Activated CD4-positive, CD25-positive, alpha-beta regulatory T cell (primary cell): ENCODE measurements at places on chromosomes 16 and 17.

DNA sequence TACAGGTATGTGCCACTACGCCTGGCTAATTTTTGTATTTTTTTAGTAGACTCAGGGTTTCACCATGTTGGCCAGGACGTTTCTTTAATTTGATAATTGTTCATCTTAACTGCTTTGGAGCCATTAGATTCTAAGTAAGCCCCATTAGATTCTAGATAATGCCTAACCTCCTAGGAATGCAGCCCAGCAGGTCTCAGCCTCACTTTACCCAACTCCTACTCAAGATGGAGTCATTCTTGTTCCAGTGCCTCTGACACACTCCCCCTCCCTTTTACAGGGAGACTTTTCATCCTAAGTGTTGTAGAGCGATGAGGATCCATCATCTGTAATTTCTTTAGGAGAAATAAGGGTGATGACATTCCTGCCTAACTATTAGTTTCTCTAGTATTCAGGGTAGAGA lies 23.7 kb upstream of the MILR1 start:
- no peak for DNase-seq

DNA sequence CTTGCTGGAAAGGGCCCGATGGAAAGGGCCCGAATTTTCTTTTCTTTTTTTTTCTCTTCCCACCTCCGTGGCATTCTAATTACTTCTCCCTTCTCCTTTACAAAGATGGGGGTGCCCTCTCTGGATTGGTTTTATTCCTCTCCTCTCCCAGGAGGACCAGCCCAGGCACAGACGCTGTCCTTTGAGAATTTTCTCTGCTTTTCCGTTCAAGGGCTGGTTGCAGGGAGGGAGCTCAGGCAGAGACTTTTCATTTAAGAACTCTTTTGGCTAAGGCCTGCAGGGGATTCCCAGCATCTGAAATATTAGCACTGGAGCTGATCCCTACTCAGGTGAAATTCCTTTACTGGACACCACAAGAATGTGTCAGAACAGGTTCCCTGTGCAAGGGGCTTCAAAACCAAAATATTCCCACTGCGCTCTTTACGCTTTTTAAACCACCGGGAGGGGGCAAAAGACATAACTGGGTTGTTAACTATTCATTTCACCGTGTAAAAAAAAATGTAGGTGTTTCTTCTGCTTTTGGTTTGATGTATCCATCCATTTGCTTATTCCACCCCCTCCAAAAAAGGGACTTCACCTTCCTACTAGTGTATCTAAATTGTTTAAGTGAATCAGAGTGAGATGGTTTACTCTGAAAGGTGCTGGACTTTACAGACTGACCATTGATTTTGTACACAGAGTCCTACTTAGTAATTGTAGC lies 1.4 kb downstream of the NFAT5 start:
- no peak for DNase-seq

DNA sequence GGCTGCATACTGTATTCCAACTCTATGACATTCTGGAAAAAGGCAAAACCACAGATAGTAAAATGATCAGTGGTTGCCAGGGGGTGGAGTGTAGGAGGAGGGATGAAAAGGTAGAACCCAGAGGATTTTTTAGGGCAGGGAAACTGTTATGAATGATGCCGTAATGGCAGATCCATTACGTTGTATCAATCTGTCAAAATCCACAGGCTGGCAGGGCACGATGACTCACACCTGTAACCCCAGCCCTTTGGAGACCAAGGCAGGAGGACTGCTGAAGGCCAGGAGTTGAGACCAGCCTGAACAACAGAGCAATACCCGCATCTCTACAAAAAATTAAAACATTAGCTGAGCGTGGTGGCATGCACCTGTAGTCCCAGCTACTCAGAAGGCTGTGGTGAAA lies 91.8 kb downstream of the RMI2 start:
- no peak for DNase-seq

DNA sequence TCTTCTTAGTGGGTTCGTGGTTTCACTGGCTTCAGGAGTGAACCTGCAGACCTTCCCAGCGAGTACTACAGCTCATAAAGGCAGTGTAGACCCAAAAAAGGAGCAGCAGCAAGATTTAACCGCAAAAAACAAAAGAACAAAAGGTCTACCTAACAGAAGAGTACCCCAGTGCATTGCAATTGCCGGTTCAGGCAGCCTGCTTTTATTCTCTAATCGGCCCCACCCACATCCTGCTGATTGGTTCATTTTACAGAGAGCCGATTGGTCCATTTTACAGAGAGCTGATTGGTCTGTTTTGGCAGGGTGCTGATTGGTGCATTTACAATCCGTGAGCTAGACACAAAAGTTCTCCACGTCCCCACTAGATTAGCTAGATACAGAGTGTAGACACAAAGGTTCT lies 2.0 kb upstream of the ARRB2 start:
- no peak for DNase-seq

GRCh38 chr17:18910881-18911280 lies 41.1 kb upstream of the SLC5A10 start:
- DNase-seq, result no peak

GRCh38 chr16:8796469-8797363 lies 723 bp downstream of the TMEM186 start:
- DNase-seq, result no peak

- DNase-seq, result no peak
Observed at GRCh38 chr16:7382521-7382920, 49.9 kb downstream of the RBFOX1 start.

DNA sequence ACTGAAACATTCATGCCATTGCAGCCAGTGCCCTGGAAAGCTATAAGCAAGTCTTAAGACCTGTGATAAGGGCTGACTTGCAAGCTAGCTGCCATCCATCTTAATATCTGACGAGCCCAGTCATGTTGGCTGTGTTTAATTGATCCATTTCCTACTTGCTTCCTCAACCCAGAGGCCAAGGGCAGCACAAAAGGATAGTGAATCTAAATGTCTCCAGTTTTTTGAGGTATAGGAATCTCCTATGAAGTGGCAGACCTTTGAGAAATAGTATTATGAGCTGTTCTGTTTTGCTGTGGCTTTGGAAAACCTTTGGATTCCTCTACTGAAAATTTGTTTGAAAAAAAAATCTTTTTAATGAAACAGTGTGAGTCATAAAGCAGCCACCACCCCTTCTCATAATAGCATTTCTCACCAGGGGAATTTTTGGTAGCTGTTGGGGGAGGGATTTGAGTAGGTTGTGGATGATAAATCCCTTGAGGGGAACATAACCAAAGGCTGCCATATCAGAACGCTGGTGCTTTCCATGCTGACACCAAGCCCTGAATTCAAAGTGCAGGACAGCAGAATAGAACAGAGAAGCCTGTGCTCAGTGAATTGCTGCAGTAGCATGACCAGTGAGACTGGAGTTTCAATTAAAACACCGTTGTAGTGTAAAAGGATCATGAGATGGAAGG lies 12.9 kb downstream of the ZNRF1 start:
- DNase-seq, result no peak

DNA sequence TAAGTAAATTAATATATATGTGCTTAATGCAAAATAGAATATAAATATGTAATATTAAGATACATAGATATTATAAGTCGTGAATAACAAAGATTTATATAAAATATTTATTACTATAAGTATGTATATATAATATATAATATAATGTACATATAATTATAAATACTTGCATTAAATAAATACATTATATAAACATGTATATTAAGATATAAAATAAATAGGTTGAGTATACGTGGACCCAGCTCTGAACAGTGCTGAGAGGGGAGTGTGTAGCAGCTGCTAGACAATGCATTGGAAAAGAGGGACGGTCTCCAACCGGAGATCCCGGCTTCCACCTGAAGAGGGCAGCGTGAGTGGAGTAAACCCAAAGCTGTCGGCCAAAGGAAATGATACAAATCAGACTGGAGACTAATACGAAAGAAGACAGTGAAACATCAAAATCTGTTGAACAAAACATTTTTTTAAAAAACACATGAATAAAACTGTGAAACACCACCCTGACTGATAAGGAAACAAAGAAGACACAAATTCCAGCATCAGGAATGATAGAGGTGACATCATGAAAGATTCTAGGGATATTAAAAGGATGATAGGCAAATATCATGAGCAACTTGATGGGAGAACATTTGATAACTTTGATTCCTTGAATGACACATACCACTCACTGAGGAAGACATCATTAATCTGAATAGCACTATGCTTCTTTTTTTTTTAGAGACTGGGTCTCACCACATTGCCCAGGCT lies 125.4 kb upstream of the CHMP6 start:
- peak; percentile 34 for DNase-seq

- no peak for DNase-seq
Observed at GRCh38 chr17:28935744-28936460, 15.4 kb downstream of the PHF12 start.

DNA sequence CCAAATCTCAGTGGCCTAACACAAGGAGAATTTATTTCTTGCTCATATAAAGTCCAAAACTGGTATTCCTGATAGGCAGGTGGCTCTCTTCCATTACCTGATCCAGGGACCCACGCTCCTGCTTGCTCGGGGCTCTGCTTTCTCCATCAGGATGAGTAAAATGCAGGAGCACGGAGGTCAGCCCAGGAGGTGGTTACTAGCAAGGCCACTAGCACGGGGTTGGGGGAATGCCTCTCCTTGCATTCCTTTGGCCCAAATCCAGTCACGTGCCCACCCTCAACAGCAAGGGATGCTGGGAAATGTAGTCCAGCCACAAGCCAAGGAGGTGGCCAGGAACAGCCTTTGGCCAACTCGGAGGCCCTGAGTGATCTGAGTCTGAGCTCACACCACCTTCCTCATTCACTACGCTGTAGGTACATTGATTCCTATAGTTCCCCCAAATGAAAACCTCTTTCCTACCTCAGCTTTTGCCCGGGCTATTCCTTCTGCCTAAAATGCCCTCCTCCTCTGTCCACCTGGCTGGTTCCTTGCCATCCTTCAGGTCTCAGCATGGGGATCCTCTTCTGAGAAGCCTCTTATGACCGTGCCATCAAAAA lies 38.3 kb upstream of the HAPSTR1 start:
- no peak for DNase-seq

DNA sequence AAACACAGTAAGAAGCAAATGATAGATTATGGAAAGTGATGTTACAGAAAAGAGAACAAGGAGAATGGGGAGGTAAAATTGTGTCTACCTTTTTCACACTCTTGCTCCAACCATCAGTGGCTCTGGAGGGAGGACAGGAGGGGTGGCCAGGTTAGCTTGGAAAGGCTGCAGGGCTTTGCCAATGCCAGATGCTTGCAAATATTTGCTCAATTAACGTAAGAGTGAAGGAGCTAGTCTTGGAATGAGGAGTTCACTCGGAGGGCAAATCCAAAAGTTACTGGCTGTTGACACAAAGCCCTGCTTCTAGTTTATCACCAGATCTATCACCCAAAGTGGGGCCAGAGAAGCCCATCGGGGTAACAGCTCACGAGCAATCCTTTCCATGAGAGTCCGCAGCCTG lies 7.4 kb upstream of the TNRC6C start:
- DNase-seq, result no peak

GRCh38 chr16:67181346-67181745 lies 2.4 kb downstream of the MATCAP1 start:
- DNase-seq, result no peak

DNA sequence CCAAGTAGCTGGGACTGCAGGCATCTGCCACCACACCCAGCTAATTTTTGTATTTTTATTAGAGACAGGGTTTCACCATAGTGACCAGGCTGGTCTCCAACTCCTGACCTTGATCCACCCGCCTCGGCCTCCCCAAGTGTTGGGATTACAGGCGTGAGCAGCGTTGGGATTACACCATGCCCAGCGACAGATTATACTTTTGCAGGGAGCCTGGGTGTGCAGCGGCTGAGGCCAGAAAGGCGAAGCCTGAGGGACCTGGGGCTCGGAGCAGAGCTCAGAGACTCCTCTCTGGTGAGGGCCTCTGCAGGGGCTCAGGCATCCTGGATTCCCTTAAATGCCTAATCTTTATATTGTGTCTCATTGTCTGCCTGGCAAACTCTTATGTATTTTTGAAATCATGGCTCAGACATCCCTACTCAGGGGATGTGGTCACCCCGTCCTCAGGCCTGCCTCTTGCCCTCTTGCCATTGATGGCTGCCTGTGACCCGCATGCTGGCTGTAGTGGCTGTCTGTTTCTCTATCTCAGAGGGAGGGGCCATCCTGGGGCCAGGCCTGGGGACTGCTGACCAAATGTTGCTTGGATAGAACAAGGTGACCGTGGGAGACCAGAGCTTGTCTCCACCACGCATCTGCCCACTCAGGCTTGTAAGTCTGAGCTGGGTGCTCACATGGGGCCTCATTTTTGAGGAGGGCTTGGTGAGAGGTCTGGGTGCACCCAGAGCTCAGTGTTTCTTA lies 42.6 kb downstream of the B9D1 start:
- DNase-seq, result no peak

GRCh38 chr17:15171167-15172047 lies 93.7 kb downstream of the PMP22 start:
- no peak for DNase-seq

DNA sequence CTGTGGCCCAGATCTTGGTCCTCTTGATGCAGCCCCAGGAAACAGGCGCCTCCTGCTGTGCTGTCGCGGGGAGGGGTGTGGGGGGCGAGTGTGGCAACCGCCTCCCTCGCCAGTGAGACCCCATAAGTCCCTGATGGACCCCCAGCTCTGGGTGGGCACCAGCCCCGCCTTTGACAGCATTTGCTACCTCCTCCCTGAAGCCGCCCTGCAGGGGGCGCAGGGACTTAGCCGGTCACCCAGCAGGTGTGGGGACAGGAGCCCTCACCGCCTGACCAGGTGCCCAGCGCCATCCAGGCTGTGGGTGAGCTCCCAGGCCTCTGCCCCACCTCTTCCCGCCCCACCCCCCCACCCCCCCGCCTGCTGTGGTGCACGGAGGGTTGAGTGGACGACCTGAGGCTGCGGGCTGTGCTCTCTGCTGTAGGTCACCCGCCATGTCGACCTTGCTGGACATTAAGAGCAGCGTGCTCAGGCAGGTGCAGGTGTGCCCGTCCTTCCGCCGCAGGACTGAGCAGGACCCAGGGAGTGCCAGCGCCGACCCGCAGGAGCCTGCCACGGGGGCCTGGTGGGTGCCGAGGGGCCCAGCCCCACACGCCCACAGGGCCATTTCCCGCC lies 4.8 kb downstream of the BAIAP3 start:
- DNase-seq, result no peak

DNA sequence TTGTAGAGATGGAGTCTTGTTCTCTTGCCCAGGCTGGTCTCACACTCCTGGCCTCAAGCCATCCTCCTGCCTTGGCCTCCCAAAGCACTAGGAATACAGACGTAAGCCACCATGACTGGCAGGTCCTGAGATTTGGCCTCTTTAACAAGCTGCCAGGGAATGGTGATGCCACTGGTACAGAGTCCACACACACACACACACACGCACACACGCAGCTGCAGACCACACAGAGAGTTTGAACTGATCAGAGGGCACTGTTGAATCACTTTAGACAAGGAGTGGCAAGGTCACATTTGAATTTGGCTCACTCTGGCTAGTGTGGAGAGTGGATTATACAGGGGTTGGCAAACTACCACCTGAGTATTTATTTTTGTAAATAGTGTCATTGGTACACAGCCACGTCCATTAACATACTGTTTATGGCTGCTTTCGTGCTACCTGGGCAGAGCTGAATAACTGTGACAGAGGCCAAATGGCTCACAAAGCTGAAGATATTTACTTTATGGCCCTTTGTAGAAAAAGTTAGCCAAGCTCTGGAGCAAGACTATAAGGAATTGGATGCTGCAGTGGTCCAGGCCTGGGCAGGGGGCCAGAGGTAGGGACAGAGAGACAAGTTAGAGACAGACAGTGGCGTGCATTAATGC lies 9.9 kb downstream of the ITPRIPL2 start:
- DNase-seq, result no peak
